ENCODE measurements at places on chromosomes 16 and 17.

- DNase-seq, result no peak
Measured at GRCh38 chr16:843771-844170, 43.2 kb upstream of the GNG13 start.

DNA sequence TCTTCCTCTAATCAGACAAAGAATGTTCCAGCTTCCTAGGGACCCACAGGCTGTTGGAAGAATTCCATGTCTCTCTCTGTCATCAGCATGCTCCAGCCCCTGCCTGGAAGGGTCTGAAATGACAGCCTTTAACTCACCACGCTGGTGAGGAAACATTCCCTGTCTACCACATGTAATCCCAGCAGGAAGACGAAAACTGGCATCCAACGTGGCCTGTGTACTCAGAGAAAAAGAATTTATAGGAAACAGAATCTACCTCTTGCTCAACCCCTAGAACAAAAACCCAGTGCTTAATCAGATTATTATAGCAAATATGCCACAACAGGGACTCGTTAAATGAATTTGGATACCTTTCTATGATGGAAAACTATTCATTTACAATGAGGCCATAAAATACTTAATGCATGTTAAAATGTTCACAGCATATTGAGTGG lies 147.3 kb upstream of the FOXF1 start:
- DNase-seq, result no peak

DNA sequence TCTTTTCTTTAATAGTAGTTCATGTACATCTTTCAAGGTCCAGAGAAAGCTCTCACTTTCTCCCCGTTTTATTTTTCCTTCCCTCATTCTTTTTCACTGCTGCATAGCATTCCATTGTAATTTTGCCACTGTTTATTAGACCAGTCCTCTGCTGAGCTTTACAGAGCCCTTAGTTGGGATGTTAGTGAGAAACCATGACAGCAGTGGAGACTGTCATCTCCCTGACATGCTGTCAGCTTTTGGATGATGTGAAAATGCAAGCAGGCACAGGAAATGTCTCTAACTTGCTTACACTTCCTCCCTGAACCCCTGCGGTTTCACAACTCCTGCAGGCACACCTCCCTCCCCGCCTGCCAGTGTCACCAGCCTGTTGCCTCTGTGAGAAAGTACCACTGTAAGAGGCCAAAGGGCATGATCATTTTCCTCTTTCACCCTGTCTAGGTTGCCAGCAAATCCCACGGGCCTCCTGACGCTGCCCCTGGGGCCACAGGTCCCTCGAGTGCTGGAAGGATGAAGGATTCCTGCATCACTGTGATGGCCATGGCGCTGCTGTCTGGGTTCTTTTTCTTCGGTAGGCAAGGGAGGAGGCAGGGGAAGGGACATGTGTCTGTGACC lies at the start of gene ITGAL:
ITGAL (plus strand) TSS at position 415 of the 615 bp plus-strand sequence; CDS start at position 511, 96 bp downstream.
- no peak for DNase-seq

DNA sequence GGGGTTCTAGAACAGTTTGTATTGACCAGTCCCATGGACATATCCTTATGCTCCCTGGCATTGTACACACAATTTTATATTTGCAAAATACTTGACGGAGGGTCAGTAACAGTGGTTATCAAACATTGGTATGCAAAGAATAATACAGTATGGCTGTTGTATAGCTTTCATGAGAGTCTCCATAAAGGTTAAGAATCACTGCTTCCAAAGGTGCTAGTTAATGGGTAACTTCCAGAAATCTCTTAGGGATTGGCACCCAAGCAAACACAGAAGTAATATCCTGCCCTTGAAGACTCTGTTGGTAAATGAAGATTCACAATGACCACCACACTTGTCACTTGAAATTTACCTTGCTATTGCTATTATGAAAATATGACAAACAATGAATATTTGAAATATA lies 239.2 kb downstream of the ZFHX3 start:
- no peak for DNase-seq

DNA sequence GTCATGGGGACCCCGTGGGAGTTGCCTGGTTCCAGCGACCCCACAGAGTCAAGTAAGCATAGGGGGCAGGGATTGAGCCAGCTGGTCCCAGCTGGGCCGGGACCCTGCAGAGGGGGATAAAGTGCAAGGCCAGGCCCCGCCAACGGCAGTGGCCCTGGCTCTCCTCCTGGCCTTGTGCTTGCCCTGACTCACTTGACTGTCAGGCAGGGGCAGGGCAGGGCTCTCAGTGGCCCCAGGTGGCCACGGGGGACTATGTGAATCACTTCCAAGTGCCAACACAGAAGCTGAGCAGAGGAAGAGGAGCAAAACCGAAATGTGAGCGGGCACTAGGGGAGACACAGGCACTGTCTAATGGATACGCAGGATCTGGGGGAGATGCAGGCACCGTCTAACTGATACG lies 21.6 kb upstream of the NCBP3 start:
- DNase-seq, result no peak

DNA sequence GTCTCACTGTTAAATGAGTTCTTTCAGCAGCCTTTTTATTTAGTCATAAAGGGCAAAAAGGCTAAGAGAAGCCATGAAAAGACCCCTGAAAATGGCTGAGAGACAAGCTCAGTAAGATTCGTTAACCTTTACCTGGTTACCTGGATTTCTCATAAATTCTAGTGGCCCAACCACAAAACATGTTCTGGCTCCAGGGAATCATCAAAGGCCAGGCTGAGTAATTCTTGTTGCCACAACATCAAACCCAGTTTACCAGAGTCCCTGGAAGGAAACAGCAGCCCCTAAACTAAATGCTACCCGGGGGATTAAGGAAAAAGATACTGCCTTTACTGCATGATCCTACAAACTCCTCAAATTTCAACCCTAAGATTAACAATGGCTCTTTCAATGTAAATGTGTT lies 15.8 kb downstream of the CYTH1 start:
- no peak for DNase-seq

- DNase-seq, result no peak
Measured at GRCh38 chr17:4180791-4181190, 37.8 kb downstream of the CYB5D2 start.

GRCh38 chr17:70563281-70563820 lies 394.0 kb downstream of the KCNJ2 start:
- DNase-seq, result no peak

GRCh38 chr17:65190467-65191097 lies 53.4 kb downstream of the RGS9 start:
- DNase-seq, result no peak

- no peak for DNase-seq
Measured at GRCh38 chr16:8958344-8959167, 5.2 kb downstream of the USP7 start.

GRCh38 chr17:38563362-38564253 lies 42.1 kb downstream of the SRCIN1 start:
- DNase-seq, result peak; percentile 86

- DNase-seq, result no peak
Measured at GRCh38 chr17:11035681-11036080, 197.8 kb upstream of the PIRT start.

DNA sequence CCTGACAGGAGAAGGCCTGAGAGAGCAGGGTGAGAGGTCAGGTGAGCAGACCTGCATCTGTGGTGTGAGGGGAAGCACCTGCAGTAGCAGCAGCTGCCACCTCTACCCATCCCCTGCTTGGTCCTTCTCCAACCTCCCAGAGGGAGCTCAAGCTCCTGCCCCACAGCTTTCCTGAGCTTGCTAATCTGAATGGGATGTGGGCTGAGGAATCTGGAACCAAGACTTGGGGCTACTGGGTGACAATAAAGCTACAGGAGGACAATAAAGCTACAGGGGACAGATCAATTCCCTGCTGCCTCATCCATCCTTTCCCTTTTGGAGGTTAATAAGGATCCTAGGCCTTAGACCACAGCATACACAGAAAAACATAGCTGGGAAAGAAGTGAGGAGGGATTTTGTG lies 4.9 kb upstream of the TBX4 start:
- DNase-seq, result peak; percentile 40

GRCh38 chr17:44608727-44609435 lies 47.4 kb upstream of the MEIOC start:
- no peak for DNase-seq

DNA sequence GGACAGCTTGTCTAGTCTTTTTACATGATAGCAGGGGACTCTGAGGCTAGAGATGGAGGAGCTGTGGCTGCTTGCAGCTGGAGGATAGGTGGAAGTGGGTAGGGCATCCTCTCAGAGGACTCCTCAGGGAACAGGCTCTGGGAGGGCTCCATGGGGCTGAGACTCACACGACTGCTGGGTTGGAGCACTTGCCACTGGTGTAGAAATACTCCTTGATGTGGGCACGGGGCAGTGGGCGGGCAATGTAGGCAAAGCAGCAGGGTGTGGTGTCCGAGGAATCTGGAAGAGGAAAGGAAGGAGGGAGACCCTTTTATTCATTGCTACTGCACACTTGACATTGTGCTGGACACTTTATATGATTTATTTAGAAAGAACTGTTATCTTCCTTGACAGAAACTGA lies 1.8 kb downstream of the CCL5 start:
- DNase-seq, result no peak

DNA sequence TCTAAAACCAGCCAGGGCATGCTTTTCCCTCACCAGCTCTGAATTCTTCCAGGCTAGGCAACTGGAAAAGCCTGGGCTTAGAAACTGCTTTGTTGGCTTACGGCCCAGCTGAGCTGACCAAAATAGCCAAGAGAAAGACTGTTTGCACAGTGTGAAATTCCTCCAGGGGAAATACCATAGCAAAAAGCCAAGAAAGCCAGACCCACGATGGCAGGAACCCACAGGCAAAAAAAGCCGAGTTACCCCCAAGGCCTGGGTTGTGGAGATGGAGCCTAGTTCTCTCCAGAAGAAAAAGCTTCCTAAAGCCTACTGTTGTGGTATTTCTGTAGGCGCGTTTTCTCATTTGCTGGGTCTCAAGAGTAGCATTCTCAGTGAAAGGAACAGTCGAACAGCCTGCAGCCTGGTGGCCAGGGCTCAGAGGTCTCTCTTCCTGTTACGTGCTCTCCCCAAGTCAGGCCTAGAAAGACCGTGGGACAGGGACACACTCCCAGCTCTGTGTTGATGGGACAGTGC lies 9.2 kb downstream of the SP2 start:
- no peak for DNase-seq

- DNase-seq, result no peak
Measured at GRCh38 chr16:3076577-3076976, 11.1 kb downstream of the IL32 start.

GRCh38 chr16:82287937-82288336 lies 117.9 kb upstream of the MPHOSPH6 start:
- DNase-seq, result no peak

DNA sequence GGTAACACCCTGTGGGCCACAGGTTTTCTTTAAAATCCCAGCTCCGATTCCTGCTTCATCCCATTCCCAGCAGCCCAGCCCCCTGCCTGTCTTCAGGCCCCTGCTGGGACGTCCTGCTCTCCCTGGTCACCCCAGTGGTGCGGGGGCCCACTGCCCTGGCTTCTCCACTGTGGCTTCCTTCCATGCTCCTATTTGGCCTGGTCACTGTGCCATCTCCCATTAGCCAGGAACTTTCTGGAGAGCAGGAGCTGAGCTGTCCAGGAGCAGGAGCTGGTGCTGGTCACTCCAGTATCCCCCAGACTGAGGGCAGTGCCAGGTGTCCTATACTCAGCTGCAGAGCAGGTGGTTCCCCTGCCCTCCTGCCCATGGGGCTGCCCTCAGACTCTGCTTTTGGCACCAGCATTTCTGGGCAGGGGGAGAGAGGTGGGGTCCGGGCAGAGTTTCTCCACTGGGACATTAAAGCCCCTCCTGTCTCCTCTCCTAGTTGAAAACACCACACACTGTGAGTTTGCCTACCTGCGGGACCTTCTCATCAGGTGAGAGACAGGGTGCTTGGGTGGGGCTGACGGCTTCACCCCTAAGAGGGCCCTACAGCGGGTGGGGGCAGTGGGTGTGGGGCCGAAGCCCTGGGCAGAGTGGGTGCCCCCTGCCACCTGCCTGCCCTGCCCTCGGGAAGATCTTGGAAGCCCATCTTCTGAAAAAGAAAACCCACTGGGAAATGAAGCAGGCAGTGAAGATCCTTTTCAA lies 356.2 kb downstream of the SEC14L1 start:
- no peak for DNase-seq

DNA sequence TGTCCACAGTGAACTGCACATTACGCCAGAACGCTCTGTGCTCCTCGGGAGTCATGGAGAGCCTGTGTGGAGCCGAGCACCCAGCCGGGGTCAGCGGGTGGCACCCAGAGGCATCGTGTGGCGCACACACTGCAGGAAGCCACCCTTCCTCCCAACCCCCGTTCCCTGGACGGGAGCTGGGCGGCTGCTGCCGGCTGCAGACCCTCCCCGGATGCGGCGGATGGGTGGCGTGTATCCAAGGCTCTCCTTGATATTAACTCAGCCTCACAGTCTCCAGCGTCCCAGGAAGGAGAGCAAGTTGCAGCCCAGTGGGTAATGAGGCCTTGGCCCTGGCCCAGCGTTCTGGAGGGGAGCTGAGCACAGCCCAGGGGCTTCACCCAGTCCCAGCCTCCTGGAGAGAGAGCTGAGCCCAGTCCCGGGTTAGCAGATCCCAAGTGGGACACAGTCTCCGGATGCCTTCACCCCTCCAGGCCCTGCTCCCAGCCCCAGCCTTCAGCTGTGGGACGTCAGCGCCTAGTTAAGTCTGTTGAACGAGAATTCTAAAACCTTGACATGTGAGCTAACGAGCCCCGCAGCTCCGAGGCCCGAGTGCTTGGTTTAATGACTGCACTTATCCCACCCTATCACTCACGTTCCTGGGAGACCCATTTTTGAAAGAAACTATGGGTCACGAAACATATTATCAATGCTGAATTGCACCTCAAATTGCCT lies 86.6 kb downstream of the TBC1D16 start:
- peak; percentile 63 for DNase-seq

- no peak for DNase-seq
Measured at GRCh38 chr17:65018610-65019316, 37.8 kb downstream of the GNA13 start.

- no peak for DNase-seq
Measured at GRCh38 chr16:13733561-13733960, 186.4 kb upstream of the ERCC4 start.
